ENCODE measurements at places on chromosomes 11 and 22.

GRCh38 chr11:827897-828192, at the start of gene CRACR2B:
TSS of gene CRACR2B (plus strand) at chr11:827919. CDS start at chr11:828608, 689 bp downstream.
- no peak for DNase-seq

- no peak for DNase-seq
Measured at GRCh38 chr11:33835143-33835878, 56.6 kb downstream of the LMO2 start.

- DNase-seq = no peak
Measured at GRCh38 chr22:37633089-37633624, 6.3 kb upstream of the SH3BP1 start.

- no peak for DNase-seq
Measured at GRCh38 chr11:37456746-37457145, 858.7 kb upstream of the RAG2 start.

DNA sequence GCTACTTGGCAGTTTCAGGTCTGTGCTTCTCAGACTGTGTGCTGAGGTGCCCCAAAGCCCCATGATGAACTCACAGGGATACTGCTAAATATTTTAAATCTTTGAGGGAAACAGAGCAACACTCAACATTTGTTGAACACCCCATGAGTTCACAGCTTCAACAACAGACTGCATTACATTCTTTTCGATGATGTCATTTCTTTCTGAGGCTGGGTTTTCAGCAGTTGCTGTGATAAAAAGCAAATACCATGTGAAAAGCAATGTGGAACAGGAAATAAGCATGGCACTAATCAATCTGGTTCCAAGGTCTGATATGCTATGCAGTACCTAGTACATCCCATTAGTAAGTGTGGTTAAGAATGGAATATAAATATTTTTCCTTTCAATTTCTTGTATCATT, 82.7 kb downstream of the RPL27A start:
- DNase-seq = no peak

DNA sequence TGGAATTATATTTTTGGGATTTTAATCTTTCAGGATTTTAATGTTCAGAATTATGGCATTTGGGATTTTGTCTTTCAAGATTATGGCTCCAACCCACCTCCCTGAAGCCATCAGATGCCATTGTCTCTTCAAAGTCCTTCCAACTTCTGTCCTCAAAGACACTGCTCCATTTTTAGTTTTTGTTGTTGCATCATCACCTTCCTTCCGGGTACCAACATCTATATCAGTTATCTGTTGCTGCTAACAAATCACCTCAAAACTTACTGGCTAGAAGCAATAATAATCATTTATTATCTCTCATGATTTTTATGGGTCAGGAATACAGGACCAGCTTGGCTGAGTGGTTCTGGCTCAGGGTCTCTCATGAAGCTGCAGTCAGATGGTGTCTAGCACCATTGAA, 138.8 kb upstream of the ZBED5 start:
- no peak for DNase-seq

DNA sequence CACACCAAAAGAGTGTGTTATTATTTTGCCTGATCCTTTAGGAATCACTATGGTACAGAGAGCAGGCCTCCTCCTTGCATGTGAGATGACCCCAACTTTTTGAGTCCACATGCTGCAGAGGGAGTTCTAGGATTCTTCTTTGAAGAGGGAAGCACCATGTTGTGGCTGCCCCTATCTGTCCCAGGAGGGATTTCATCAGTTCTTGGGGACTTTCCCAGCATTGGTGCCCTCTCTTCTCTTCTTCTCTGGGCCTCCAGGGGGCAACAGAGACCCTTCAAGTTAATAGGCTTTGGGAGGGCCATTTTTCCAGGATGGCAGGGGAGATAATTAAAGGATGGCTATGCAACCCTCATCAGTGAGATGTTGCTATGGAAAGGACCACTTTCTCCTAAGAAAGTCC, 3.6 kb downstream of the MMP1 start:
- no peak for DNase-seq

GRCh38 chr11:78344676-78345075, 72.9 kb downstream of the GAB2 start:
- DNase-seq = no peak

- DNase-seq = no peak
Measured at GRCh38 chr11:35911013-35911412, 32.8 kb upstream of the LDLRAD3 start.

GRCh38 chr11:15970506-15971214, 385.7 kb downstream of the SOX6 start:
- DNase-seq = no peak

- no peak for DNase-seq
Measured at GRCh38 chr22:25735650-25736049, 6.3 kb upstream of the MYO18B start.

- DNase-seq = no peak
Measured at GRCh38 chr11:18374956-18375355, 19.4 kb upstream of the LDHA start.

GRCh38 chr11:60872961-60873524, 5.7 kb downstream of the ZP1 start:
- no peak for DNase-seq

GRCh38 chr22:48579043-48579927, 1248.4 kb downstream of the BRD1 start:
- no peak for DNase-seq

DNA sequence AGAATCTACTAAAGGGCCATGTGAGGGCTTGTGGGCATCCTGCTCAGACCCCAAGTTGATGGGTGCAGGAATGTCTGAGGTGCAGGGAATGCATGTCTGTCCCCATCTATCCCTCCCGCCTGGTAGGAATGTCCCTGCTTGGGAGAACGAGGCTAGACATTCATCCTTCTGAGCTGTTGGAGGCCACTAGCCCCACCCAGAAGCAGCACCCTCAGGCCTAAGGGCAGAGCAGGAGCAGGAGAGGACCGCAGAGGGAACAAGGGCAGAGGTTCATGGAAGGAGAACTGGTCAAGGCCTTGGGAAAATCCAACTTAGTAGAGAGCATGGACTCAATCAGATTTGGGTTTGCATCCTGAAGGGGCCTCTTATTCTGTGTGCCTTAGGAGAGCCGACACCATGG, 22.1 kb upstream of the LMO1 start:
- DNase-seq = no peak

DNA sequence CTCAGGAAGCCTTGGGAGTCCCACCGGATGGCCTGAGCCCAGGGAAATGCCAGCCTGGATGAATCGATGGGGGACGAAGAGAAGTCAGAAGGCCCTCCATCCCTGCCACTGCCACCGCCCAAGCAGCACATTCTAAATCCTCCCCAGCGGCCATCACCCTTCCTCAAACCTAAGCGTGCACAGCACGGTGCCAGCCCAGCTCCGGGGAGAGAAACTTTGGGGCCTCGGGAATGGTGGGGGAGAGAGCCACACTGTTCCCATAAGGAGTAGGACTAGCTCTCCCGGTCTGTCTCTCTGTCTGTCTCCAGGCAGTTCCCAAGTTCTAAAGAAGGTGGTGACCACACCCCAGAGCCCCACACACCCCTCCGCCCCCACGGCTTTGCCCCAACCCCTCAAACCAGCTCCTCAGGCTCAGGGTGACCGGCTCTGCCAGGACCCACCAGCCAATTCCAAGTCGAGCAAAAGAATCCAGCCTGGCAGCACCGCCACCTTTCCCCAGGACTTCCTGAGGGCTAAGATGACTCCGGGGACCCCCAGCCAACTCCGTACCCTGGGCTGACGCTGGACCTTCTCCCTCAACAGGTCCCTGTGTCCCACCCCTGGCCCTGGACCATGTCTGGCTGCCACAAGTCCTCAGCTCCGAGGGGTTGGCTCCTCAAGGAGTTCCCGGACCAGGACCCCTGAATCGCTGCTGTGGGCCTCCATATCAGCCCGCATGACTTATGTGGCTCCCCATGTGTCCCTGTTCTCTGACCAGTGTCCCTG, 2.7 kb downstream of the AHNAK start:
- no peak for DNase-seq

DNA sequence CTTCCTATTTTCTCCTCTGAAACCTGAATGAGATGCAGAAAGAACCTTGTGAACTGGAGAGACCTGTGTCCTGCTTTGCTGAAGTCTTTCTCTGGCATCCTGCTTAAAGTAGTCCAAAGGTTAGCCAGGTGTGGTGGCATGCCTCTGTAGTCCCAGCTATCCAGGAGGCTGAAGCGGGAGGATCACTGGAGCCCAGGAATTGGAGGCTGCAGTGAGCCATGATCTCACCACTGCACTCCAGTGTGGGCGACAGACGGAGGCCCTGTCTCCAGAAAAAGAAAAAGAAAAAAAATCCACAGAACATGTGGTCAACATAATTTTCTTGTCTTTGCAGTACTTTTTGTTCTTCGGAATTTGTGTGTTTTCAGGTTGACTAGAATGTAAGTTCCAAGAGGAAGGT, 2.3 kb upstream of the KREMEN1 start:
- DNase-seq = no peak

GRCh38 chr11:6156628-6157359, 13.3 kb downstream of the OR52B2 start:
- DNase-seq = no peak

DNA sequence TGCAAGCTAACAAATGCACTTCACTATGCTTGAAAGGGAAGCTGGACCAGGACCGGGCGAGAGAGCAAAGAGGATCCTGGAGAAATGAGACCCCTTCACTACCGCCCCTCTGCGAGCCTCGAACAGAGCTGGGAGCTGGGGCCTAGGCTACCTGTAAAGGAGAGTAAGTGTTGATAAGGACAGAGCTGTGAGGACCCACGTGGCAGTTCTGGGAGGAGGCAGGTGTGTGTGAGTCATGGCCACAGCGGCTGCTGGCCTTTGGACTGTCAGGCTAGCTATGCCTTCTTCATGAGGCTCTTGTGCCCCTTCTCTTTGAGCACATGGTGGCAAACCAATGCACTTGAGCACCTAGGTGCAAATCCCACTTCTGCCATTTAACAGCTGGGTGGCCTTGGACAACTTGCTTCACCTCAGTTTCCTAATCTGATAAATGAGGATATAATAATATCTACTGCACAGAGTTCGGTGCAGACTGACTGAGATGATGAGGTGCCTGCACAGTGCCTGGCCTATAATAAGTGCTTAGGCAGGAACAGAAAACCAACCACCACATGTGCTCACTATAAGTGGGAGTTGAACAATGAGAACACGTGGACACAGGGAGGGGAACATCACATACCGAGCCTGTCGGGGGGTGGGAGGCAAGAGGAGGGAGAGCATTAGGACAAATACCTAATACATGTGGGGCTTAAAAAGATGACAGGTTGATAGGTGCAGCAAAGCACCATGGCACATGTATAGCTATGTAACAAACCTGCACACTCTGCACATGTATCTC, 35.3 kb upstream of the KCNJ11 start:
- no peak for DNase-seq

Measured in T-helper 9 cell (primary cell).